ENCODE measurements at places on chromosomes 11 and 22.

- no peak for DNase-seq
Observed at GRCh38 chr11:65596520-65596919, 920 bp upstream of the KCNK7 start.

DNA sequence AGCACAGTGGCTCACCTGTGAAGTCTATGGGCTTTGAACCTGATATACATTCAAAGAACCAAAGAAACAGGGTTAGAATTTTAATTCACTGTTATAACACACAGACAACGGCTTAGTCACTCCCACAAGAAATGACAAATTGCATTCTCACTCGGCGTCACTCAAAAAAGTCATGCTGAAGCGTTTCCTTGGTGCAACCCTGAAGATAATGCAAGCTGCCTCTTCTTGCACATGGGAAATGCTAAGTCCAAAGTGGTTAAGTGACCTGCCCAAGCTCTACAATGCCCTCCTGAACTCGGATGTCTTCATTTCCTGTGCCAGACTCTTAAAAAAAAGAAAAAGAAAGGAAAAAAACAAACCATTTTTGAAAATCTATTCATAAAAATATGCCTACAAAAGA lies 10.0 kb downstream of the LGR4 start:
- no peak for DNase-seq

DNA sequence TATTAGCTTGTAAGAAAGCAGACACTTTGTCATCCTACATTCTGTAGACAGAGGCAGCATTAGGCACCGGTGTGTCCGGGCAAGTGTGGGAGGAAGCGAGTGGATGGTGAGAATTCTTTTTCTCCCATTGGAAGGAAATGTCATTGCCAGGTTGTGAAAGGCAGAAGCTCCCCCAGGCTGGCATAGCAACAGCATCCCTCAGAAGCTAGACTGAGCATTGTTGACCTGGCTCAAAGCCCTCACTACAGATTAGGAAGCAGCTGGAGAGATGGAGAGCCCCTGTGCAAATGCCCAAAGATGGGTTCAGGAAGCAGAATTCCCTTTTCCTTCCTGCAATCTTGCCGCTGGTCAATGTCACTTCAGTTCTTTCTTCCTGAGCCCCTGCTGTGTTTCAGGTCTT lies 1299.3 kb downstream of the TBC1D22A start:
- DNase-seq = no peak

DNA sequence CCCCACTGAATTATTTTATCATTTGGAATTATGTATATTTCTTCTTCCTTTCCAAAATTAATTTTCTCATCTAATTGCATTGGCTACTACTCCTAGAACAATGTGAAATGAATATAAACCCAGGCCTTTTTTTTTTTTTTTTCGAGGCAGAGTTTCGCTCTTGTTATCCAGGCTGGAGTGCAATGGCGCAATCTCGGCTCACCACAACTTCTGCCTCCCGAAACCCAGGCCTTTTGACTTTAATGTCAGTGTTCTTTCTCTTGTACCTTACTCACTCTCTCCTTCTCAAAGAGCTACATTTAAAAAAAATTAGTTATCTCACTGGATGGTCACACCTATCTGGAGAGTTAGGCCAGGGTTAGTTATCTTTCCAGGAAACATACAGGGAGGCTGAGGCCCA lies 35.3 kb upstream of the LRRC32 start:
- no peak for DNase-seq

DNA sequence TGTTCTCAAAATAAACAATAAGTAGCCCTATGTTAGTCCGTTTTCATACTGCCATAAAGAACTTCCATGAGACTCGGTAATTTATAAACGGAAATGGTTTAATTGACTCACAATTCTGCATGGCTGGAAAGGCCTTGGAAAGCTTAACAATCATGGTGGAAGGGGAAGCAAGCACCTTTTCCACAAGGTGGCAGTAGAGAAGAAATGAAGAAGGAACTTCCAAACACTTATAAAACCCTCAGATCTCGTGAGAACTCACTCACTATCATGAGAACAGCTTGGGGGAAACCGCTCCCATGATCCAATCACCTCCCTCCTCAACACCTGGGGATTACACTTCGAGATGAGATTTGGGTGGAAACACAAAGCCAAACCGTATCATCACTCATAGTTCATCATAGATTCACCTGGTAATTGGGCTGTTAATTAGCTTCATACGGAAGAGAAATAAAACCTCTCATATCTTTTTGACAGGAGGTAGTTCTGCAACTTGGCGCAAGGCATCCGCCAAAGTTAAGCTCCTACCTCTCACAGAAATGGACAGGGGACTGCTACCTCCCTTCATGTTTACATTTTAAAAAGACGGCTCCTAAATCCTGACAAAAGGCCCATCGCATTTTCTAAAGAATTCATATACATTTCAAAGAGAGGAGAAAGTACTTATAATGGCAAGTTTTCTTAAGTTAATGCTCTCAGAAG lies 49.0 kb downstream of the MUC15 start:
- no peak for DNase-seq

- no peak for DNase-seq
Observed at GRCh38 chr11:103585401-103585800, 451.0 kb upstream of the DDI1 start.

GRCh38 chr11:111097191-111097590 lies 148.3 kb upstream of the POU2AF2 start:
- DNase-seq = no peak

GRCh38 chr11:70057080-70057479 lies 21.0 kb upstream of the ANO1 start:
- no peak for DNase-seq

- no peak for DNase-seq
Observed at GRCh38 chr11:43197379-43197778, 114.4 kb upstream of the API5 start.

GRCh38 chr11:84981301-84981700 lies 645.8 kb downstream of the DLG2 start:
- DNase-seq = no peak

DNA sequence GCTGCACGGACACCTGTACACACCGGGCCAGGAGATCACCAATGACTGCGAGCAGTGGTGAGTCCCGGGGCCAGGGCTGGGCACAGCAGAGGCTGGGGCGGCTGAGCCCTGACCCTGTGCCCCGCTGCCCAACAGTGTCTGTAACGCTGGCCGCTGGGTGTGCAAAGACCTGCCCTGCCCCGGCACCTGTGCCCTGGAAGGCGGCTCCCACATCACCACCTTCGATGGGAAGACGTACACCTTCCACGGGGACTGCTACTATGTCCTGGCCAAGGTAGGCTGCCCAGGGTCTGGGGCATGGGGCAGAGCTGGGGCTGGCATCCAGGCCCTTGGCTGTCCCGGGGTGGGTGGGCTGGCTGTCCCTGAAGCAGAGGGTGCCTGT lies 7.7 kb downstream of the MUC2 start:
- DNase-seq = no peak

DNA sequence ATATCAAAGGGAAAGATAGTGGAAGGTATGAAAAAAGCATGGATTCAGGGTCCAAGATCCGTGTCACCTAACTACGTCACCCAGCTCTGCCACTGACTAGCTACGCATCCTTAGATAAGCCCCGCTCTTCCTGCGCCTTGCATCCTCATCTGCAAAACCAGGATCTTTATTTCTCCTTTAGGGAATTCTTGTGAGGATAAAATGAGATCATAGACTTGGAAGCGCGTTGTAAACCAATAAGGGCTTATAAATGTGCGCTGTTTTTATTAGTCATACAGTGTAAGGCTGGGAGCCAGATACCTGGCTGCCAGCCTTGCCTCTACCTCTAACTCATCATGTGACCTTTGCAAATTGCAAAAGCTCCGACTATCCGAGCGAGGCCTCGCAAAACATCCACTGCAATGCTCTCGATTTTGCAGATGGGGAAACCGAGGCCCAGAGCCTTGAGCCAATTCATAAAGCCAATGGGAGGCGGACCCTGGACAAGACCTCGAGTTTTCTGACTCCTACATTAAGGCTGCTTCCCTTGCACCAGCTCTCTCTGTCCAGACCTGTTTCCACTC lies 753 bp downstream of the PRPF19 start:
- no peak for DNase-seq

DNA sequence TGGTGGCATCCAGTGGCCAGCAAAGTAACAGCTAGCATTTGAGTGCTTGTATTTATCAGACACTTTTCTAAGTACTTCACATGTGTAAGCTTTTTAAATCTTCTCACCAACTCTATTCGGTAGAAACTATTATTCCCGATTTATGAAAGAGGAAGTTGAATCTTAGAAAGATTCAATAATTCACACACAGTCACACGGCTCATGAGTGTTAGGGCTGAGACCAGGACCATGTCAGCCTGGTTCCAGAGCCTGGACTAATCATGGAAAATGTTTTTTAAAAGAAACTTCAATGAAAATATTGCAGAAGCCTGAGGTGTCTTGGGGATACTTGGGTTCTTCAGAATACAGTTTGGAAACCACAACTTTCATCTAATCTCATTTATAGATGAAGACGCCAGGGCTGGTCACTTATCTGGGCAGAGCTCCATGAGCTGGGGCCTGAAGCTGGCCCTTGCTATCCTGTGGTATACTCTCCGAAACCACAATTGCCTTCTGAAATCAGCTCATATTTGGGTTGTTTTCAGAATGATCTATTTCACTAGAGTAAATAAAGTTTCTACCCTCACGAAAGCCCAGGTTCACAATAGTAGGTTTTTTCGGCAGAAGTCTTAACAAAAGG lies 4.3 kb upstream of the CRTAM start:
- no peak for DNase-seq

- DNase-seq = no peak
Observed at GRCh38 chr11:74325649-74326645, 14.5 kb upstream of the P4HA3 start.

- DNase-seq = no peak
Observed at GRCh38 chr11:100031973-100032372, 655.1 kb upstream of the ARHGAP42 start.

DNA sequence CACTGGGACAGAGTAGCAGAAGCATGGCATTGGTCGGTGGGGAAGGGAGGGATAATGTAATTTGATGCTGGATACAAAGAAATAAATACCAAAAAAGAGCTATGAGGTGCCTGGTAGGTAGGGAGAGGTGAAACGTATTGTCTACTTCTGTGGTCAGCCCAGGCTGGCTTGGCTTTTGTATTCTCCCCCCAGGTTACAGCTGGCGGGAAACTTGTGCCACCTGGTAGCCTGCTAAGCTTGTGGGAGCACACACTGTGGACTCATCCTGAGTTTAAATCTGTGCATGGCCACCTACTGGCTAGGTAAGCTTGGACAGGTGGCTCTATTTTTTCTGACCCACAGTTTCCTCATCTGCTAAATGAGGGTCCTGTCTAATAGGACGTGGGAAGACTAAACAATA lies 165.2 kb upstream of the E2F8 start:
- DNase-seq = no peak

GRCh38 chr22:23750367-23750713 lies 572 bp downstream of the ZNF70 start:
- no peak for DNase-seq

GRCh38 chr22:50529897-50530579 lies at the start of gene TYMP:
Gene TYMP (minus strand): TSS chr22:50530012. CDS start chr22:50529709, 303 bp downstream.
- no peak for DNase-seq

DNA sequence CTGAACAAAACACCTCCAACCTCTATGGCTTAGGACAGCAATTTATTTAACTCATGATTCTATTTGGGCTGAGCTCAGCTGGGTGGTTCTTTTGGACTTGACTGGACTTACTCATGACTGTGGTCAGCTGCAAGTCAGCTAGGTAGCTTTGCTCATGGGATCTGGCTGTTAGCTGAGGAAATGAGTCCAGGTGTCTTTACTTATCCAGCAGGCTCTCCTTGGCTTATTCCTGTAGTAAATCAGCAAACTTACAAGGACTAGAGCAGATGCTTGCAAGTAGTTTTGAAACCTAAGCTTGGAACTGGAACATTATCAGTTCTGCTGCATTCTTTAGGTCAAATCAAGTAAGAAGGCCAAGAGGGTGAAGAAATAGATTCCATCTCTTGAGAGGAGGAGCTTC lies 8.0 kb upstream of the HIKESHI start:
- DNase-seq = no peak
